NCI-H226 (cell line): ENCODE measurements at places on chromosomes 6 and 20.

DNA sequence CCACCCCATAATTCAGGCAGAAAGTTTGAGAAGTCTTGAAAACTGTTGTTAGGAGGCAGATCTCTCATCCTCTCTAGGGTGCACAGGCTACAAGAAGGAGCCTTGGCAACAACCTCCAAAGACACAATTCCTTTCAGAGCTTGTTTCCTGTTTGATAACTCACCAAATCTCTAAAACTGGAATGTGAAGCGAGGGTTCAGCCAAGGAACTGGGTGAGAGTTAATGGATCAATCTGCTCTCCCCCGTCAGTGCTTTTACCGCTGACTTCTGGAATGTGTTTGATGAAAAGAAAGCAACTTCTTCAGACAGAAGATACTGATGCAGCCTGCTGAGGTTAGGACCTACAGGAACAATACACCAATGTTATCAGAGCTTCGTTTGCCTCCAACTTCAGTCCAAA, 171.8 kb upstream of the BMP2 start:
- DNase-seq = peak; percentile 69

DNA sequence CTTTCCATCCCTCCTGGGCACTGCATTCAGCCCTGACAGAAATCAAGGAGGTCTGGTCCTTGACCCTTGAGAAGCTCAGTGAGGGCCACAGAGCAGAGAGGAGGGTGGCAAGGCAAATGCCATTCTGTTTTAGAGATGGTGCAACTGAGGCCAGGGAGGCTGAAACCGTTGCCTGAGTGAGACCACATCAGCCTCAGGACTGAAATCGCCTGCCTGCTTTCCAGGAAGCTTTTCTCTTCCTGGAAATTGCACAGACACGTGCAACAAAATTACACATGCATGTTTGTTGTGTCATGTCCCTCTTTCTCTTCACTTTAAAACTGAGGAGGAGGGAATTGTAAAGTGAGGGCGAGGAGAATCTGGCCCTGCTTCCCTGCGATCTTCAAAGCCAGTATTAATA, 113.7 kb upstream of the PDE10A start:
- DNase-seq = no peak

DNA sequence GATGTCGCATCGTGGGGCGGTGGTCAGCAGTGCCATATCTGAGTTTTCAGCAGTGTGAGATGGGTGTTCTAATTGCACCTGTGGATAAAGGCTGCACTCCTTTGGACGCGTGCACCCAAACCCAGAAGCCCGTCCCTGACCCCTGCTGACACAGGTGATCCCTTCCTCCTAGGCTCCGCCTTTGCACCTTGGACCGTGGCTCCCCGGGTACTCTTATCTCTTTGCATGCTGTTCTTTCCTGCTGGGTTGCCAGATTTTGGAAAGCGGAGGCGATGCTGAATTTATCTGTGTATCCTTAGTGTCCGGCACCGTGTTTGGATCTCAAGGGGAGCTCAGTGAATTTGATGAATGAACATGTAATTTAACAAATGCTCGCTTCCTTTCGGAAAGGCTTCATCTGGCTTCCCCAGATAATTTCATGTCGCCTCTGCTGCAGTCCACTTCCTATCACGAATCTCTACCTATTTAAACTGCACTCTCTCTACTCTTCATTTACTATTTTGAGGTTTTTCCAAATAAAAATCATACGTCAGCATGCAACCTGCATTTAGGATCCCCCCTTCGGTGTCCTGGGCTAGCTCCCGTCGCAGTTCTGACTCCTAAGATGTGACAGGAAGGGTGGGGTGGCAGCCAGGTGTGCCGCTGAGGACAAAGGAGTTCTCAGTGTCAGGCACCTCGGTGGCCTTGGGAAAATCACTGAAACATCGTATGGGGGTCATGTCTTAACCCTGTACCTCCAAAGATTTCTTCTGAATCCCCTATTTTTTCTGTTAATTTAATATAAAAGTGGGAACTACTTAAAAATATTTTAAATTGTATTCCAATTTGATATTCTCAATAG, 753 bp upstream of the PERP start:
- DNase-seq = no peak

- no peak for DNase-seq
Measured at GRCh38 chr6:63802606-63803206, 167.1 kb downstream of the PHF3 start.

- no peak for DNase-seq
Measured at GRCh38 chr20:53786071-53786444, 192.4 kb upstream of the ZNF217 start.

GRCh38 chr6:30821862-30822784, 62.2 kb upstream of the DDR1 start:
- no peak for DNase-seq
